BJ (cell line): ENCODE measurements at places on chromosomes 12 and 14.

DNA sequence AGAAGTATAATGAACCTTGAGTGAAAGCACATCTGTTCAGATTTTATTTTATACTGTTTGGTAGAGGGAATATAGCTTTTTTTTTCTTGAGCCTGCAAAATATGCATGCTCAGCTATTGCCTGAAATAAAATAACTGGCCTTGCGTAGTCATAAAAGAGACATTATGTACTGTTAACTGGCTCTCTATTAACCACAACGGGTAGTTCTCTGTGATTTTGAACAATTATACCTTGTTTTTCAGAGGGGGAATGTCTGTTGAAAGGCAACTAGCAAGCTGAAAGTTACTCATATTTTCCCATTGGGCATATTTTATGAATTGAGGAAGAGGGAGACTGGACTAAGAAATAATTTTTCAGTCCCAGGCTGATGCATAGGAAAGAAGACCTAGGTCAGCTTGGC lies 62.6 kb downstream of the FIGNL2 start:
- DNase-seq = no peak

- no peak for DNase-seq
Measured at GRCh38 chr14:34220921-34221320, 241.1 kb downstream of the SPTSSA start.

GRCh38 chr12:97989366-97989940 lies 525.9 kb upstream of the TMPO start:
- DNase-seq = no peak

DNA sequence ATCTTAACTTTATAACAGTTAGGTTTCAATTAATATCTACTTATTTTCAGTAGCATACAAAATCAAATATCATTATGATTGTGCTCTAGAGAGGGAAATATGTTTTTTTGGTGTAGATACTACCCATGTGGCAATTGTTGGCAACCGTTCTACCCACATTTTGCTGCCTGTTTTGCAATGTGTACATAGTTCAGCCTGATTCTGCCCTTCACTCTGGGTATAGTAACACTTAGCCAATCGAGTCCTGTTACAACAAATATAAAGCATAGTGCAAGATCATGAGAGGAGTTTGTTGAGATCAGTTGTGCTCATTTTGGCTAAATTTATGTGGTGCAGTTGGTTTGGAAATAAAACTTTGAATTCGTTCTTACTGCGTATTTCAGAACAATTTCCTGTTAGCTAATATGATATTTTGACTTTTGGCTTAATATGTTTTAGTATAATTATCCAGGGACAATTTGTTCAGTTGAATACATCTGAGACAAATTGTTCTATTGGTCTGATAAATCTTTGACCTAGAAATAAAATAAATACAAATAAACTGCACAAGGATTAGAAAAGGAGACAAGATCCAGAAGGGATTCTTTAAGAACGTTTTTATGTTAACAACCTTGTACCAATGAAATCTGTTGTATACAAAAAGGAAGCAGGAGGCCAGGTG lies 76.9 kb downstream of the ATF7IP start:
- no peak for DNase-seq

- no peak for DNase-seq
Measured at GRCh38 chr12:38469715-38470114, 153.1 kb downstream of the ALG10B start.

DNA sequence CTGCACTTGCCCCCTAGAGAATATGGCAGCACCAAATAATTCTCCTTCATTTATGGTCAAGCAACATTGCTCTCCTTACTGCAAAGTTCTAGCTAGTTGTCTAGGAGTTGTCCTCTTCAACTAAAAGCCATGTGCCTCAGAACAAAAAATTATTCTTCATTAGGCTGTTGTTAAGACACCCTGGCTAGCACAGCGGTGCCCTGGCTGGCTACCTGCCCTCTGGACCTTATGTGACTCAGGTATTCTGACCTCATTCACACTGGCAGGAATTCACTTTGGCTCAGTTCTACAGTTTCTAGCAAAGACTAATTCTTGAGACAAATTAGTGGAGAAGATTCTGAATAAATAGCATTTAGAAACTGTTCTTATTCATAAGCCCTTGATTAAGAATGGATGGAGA lies 224.4 kb upstream of the KRR1 start:
- no peak for DNase-seq

DNA sequence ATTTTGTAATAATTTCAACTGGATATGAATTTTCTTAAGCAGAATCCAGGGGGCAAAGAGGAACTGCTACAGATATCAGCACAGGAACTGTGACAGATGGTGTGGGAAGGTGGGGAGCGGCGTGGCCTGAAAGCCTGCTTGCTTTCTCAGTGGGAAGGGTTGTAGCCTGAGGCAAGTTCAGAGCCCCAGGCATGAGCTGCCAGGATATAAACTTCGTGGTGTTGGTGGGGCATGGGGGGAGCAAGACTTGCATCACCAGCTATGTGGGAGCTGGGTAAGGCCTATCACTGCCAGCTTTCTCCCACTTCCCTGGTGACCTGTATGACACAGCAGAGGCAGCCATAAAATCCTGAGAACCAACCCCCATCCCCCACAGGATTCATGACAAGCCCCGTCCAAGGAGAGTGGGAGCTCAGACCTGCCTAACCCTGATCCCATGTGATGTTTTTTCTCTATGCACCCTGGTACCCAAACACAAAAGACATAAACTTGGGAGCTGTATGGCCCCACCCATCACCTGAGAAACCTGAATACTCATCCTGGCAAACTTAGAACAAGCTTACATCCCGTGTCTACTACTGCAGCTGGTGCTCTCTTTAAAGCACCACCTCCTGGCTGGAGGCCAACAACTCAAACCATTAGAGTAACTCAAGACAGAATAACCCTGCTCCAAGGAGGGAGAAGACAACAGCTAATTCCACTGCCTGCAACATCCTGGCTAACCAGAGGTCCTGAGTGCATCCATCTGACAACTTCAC lies 16.5 kb downstream of the CLEC1A start:
- DNase-seq = no peak

DNA sequence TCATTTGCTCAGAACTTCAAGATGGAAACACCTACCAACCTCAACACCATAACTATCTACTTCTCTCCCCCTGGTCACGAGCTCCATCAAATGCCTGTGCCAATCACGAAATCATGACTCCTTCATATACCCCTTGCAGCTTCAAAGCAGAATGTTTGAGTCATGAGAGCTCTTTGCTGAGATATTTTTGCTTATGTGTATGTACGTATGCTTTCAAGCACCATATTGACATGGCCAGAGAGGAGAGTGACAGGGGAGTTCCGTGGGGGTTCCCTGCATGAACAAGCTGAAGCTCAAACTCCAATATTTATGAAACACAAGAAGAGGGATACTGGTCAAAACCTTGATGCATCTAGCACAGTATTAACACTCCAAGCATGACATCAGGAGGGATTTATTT lies 374.4 kb downstream of the DPF3 start:
- DNase-seq = no peak

DNA sequence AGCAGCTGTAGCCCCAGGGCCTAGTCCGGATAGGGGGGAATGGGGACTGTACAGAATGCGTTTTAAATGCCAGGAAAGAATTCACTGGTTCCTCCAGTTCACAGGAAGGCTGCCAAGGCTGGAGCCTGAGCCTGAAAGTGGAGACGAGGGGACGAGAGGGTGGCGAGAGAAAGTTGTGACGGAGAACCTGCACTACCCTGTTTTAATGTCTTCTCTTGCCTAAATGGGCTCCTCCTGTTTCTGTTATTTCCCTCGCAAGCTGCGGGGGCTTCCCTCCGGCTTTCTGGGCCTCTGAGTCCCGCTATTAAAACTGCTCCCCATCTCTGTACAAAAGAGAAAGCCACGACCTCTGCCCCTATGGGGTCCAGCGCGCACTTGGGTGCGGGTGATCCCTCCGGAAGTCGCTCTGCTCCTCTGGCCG lies 4.5 kb downstream of the C1QL4 start:
- no peak for DNase-seq

GRCh38 chr12:118790578-118790977 lies 190.8 kb upstream of the SRRM4 start:
- no peak for DNase-seq

GRCh38 chr14:99451234-99451633 lies 29.4 kb downstream of the SETD3 start:
- DNase-seq = no peak

DNA sequence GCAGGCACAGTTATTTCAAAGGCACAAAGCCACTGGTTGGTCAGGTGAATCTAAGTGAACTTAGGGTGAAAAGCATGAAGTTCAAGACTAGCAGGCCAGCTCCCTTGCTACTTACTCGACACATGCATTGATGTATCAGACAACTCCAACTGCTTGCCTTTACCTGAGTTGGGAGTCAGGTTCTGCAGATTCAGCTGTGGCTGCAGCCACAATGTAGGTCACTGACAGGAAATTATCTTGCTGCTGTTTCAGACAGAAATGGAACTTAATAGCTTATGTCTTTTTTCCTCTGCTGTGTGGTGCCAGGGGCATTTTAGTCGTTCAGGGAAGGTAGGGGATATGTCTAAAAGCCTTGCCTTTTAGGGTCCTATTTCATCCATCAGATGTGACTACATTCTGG lies 125.6 kb upstream of the RPH3A start:
- DNase-seq = no peak

DNA sequence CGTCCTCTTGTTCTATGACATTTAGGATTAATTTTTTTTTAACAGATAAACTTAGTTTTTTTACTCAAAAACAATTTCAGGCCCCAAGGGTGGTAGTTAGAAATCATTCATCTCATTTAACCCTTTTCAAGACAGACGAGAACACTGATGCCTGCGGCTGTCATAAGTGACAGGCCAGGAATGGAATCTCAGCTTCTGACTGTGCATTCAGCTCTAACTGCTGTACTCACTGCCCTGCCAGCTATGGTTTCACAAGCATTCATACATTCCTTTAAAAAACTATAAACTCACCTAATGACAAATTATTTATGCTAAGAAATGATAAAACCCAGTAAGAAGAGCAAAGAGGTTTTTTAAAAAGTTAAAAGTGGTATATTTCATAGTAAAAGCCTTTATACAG lies 8.8 kb downstream of the DENND5B start:
- no peak for DNase-seq

GRCh38 chr14:65027127-65027799 lies 40.6 kb downstream of the FNTB start:
- DNase-seq = no peak

GRCh38 chr12:59812716-59813115 lies 216.9 kb downstream of the SLC16A7 start:
- no peak for DNase-seq

DNA sequence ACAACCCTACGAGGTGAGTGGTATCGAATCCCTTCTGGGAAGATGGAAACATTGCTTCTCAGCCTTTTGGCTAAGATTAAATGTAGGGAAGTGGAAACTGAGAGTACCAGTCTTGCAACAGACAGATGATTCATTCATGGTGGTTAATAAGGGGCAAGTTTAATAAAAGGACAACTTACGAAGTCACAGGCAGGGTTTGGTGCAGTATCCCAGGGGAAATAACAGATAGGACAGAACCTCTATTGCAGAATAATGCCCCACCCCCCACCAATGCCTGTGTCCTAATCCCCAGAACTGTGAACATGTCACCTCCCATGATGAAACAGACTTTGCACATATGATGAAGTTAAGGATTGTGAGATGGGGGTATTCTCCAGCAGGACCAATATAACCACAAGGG lies 212.5 kb downstream of the TBX5 start:
- DNase-seq = no peak

GRCh38 chr12:79439175-79439825 lies 251.5 kb downstream of the PAWR start:
- DNase-seq = no peak

DNA sequence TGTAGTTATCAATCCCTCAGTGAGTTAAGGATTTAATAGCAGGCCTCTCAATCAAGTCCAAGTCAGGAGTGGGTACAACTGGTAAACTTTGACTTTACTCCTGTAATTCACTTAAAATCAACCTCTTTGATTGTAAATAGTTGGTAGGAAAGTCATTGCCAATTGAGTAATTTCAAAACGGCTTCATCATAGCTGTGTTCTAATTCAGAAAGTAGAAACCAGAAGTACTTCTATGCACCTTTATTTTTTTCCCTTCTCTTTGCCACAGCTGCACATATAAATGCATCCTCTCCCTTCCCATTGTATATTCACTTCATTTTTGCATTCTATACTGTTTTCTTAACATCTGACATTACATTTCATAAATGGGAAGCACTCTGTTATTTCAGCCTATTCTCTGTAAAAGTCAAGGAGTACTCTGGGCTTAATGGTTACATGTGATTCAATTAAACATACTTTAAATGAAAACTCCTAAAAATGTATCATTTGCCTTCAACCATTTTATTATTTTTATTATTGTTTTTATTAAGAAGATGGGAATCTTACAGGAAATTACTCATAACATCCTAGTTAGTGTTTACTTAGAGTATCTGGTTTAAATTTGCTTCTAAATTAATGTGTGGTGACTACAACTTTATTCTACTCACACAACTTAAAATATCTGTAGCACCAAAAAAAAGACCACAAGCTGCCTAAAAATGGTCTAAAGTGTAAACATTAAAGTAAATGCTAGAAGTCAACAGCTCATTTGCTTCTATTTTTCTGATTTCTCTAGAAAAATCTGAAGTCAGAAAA lies 171.2 kb downstream of the CEP128 start:
- peak; percentile 44 for DNase-seq

DNA sequence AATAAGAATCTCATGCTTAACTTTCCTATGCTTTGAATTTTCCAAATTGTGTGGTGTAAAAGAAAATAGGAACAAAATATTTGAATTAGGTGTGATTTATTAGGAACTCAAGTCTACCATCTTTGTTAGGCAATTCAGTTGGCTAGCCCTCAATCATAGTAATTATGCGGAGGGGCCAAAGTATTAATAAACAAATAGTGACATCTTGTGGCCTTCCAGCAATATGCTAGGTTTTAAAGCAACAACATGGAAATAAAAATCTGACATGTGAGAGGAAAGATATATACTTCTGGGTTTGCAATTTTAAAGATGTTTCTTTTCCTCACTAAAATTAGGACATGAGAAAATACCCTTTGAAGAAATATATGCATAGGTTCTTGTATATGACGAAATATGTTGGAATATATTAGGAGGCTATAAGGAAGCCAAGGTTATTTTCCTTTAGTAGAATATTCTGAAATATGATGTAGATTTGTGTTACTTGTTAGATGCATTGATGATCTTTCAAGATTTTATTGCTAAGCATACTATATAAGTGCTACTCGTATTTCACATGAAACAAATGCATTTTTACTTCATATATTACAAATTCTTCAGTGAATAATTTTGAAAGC lies 200.4 kb downstream of the PTPRO start:
- DNase-seq = no peak

DNA sequence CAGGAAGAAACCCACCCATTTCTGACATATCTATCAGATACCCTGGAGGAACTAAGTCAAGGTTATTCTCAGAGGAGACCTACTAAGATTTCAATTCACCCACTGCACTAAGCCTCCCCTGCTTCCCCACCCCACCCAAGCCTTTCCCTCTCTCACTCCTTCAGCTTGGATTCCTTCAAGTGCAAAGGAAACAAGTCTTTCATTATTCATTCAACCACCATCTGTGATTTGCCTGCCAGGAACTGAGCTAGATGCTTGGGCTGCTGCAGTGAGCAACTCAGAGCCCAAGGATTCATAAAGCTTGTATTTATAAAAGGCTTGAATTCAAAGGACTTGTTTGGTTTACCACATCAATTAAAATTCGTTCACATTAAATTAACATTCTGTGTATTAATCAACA lies 161.3 kb downstream of the GXYLT1 start:
- no peak for DNase-seq
